ENCODE measurements at places on chromosomes 7 and 10.

GRCh38 chr7:155312633-155313032 is 15.0 kb downstream of the INSIG1 start:
- no peak for DNase-seq

DNA sequence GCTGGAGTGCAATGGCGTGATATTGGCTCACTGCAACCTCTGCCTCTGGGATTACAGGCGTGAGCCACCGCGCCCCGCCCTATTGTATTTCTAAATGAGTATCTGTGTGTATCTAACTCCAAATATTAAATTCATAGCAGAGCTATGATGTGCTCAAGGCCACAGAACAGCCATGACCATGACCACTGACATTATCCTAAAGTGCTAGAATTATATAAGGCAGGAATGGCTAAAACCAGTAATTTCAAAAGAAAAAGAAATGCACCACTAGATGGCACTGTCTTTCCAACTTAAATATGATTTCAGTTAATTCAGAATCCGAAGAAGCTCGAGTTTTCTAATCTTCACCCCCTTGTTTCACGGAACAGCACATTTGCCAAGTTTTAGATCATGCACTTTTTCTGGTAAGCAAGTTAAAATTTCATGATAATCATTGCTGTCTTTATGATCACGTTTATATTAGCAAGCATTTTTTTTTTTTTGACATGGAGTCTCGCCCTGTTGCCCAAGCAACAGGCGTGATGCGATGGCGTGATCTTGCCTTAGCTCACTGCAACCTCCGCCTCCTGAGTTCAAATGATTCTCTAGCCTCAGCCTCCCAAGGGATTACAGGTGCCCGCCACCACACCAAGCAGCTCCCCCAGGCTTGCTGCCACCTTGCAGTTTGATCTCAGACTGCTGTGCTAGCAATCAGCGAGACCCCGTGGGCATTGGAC is 65.3 kb downstream of the OR13A1 start:
- peak; percentile 40 for DNase-seq

DNA sequence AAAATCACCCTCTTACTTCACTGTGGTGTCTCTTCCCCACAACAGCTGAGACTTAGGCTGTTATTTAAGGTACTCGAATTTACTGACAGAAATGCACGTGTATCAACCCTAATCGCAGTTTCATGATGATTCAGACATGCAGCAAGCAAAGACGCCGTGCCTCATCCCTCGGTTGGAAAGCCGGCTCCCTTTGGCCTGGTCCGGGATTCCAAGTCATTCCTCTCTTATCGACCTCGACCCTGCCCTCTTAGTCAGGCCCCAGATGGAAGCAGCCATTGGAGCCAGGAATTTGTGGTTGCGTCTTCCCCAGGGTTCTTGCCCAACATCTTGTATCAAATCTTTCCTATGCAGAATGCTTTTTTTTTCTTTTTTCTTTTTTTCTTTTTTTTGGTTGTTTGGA is 229.5 kb downstream of the GATA3 start:
- DNase-seq, result no peak

- no peak for DNase-seq
Observed at GRCh38 chr7:121384265-121384664, 11.8 kb downstream of the FAM3C start.

DNA sequence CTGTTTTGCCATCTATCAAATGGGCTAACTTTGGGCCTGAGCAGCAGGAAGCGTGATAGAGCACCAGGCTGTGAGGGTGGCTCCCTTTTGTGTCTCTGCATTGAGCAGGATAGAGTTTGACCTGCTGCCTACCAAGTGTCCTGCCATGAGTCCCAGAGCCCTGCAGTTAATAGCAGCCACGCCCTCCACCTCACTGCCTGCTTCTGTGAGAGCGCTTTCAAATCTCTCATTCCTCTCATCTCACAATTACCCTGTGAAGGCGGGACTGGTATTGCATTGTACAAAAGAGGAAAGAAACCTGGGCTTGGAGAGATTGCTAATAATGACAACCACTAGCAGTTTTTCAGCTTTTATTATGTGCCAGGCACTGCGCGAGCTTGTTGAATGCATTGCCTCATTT is 39.9 kb downstream of the UNC5B start:
- DNase-seq, result no peak

- DNase-seq, result peak; percentile 20
Observed at GRCh38 chr10:95478935-95479334, 82.2 kb downstream of the SORBS1 start.

- DNase-seq, result no peak
Observed at GRCh38 chr7:132881317-132881716, 200.6 kb downstream of the CHCHD3 start.

GRCh38 chr7:80312139-80312661 is 177.6 kb downstream of the GNAI1 start:
- DNase-seq, result peak; percentile 41

- DNase-seq, result no peak
Observed at GRCh38 chr10:116705498-116705897, 36.9 kb downstream of the HSPA12A start.

DNA sequence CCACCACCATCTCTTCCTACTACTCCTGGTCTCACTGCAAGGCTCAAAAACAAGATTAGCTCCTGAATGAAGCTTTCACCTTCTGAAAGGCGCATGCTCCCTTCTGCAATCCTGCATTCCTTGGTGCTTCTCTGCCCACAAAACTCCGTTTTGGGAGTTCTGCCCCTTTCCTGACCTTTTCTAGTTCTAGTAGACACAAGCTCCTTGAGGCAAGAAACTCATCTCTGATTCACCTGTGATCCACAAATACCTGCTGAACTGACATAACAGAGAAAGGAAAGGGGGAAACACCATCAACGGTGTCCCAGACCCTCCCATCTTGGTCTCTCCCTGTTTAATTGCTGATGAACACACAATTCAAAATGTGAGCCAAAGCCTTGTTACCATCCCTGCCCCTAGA is 64.0 kb upstream of the EGR2 start:
- no peak for DNase-seq

- DNase-seq, result no peak
Observed at GRCh38 chr7:47185839-47186238, 396.1 kb downstream of the TNS3 start.

DNA sequence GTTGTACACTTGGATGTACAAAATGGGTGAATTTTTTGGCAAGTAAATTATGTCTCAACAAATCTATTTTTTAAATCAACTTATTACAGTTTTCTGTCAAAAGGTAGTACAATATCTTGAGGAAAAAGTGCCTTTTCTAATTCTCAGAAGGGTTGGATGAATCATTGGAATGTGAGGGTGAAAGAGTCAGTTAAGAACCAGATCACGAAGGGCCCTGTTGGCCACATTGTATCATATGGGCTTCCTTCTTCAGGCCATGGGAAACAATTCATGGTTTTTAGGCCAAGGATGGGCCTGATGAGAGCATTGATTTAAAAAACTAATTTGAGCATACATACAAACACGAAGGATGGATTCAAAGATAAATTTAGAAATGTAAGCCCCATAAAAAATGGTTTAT is 503.7 kb downstream of the TNS3 start:
- DNase-seq, result no peak

DNA sequence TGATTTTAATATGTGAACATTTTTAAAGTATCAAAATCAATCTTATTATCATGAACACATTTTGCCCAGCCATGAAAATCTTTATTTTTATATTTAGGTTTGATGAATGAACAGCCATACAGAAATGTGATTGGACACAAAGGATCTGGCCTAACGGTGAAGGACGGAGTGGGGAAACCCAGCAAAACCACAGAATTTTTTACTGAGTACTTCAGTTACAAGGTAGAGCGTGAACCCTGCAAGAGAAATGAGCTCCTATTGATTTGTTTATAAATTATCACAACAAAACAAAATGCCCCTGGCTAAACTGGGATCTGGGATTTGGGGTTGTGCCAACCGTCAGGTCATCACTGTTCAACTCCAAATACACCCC is 118.8 kb downstream of the JAZF1 start:
- no peak for DNase-seq

DNA sequence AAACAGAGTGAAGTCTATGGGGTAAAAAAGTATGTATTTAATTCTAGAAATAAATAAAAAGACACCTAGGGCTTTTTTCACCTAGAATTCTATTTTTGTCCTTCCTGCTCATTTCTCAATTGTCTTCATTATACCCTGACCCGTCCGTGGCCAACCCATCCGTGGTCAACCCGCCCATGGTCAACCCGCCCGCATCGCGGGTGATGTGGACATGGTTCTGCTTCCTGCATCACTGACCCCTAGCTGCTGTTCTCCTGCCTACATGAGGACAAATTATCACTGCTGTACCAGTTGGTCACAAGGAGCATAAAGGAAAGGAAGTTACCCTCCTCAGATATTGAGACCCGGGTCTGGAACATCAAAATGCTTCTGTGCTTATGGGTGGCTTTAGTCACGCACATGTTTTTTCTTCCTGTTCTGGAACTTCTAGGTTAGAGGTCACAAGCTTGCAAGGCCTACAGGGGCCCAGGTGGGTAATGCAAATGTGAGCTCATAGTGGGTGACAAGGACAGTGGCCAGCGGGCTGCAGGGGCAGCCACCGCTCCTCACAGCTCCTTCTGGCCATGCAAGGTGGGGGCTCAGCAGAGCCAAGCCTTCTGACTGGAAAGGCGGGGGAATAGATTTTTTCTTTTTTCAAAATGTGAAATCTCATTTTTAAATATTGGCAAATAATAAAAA is 15.5 kb downstream of the CAMK2G start:
- DNase-seq, result no peak

DNA sequence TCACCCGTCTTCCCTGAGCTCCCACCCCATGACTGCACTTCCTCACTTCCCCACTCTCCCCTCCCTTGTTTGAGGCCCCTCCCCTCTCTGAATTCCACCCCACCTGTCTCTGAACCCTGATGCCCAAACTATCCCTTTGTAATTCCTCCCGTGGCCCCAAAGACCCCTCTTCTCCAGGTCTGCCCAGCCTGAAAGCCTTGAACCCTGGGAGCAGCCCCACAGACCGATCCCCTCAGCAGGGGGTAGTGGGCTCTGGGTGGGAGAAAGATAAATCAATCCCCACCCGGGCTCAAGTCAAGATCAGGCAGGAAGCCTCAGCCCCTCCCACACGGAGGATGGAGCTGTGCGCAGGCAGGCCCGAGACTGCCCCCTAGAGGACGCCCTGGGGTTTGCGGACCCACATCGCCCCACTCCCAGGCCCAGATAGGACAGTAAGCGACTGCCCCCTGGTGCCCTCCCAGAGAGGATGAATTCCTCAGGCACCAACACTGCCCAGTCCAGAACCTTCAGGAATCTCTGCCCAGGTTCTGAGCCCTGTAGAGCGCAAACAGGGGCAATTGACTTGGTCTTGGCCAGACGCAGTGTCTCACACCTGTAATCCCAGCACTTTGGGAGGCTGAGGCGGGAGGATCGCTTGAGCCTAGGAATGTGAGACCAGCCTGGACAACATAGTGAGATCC is 11.7 kb downstream of the HSPB1 start:
- DNase-seq, result no peak

DNA sequence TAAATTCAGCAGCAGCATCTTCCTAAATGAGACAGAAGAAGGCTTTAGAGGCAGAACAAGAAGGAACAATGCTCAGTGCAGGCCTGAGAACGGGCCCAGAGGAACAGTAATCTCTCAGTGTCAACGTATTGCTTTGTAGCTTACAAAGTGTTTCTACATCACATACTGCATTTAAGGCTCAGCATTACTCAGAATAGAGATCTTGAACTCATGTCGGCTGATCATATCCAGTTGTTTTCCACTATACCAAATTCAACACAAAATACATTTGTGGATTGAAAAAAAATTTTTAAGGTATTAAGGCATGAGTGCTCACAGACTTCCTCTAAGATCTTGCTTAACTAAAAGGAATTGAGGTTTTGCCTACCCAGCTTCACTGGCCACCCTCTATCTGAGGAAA is 325.1 kb downstream of the HPSE2 start:
- no peak for DNase-seq

- no peak for DNase-seq
Observed at GRCh38 chr7:20193242-20193777, 23.9 kb downstream of the MACC1 start.

All from forelimb muscle (tissue), 1 donor.